ENCODE measurements at places on chromosomes 3 and 15.
A peak's percentile ranks its signal among the peaks of the same experiment; 100 is the strongest.

- DNase-seq = no peak
Measured at GRCh38 chr3:130823241-130823884, 70.5 kb upstream of the ATP2C1 start.

GRCh38 chr3:149655826-149656574 lies 1.8 kb downstream of the WWTR1 start:
- no peak for DNase-seq

DNA sequence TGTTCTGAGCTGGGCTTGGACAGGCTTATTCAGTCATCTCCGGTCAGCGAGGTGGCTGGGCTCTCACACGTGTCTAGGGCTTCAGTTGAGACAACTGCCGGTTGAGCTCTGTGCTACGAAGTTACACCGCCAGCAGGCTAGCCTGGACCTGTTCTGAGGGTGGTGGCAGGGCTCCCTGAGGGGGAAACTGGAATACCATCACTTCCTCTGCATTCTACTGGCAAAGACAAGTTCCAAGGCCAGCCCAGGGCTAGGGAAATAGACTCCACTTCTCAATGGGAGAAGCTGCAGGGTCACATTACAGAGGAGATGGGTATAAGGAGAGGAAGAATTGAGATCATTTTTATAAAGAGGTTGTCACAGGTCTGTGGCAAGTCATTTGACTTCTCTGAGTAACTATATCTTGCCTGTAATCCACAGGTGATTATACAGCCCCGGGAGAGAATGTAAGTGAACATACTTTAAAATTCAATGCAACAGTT lies 106.8 kb upstream of the IL12A start:
- DNase-seq = no peak

DNA sequence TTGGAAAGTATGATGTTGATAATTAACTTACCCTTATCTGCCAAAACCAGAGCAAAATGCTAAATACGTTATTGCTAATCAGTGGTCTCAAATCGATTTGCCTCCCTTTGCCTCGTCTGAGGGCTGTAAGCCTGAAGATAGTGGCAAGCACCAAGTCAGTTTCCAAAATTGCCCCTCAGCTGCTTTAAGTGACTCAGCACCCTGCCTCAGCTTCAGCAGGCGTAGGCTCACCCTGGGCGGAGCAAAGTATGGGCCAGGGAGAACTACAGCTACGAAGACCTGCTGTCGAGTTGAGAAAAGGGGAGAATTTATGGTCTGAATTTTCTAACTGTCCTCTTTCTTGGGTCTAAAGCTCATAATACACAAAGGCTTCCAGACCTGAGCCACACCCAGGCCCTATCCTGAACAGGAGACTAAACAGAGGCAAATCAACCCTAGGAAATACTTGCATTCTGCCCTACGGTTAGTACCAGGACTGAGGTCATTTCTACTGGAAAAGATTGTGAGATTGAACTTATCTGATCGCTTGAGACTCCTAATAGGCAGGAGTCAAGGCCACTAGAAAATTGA lies 59.7 kb downstream of the DCUN1D1 start:
- no peak for DNase-seq

GRCh38 chr15:58257776-58258325 lies 119.7 kb downstream of the AQP9 start:
- no peak for DNase-seq

DNA sequence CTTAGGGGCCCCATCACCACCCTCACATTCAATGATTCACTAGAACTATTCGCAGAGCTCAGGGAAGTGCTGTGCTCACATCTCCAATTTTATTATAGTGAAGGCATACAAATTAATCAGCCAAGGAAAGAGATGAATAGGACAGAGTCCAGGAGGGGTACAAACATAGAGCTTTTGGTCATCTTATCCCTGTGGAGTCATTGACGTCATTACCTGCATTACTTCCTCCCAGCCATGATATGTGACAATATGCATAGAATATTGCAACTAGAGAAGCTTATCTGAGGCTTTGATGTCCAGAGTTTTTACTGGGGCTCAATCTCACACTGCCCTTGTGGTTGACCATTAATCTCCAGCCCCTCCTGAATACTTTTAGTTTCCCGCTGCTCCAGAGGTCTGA lies 1.5 kb downstream of the IQCH start:
- no peak for DNase-seq

DNA sequence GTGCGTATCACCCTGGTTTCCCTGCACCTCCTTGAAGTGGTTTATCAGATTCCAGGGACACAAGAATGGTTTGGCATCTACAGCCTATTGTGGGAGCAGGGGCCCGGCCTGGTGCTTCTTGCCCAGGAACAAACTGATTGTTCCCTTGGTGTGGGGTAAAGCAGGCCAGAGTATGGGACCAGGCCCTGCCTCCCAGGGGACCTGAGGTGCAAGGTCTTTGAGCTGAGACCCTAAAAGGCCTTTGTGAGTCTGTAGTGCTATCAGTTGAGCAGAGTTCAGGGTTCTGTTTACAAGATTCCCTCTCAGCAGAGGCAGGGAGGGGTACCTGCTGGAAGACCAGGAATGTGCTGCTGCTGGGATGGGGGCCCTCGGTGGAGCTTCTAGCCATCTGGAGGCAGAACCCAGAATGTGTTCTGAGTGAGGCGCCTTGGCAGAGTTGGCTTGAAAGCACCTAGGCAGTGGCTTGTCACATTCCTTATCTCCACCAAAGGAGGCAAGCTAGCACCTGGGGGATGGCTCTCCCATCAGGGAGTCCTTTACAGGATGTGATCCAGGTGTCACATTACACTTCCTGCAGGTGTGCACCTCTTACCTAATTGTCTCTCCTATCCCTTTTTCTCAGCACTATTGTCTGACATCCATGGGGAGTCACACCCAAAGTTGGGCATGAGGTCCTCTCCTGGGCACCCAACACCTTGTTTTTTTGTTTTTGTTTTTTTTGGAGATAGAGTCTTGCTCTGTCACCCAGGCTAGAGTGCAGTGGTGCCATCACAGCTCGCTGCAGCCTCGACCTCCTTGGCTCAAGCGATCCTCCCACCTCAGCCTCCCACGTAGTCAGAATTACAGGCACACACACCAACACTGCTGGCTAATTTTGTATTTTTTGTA lies 13.1 kb downstream of the FLNB start:
- no peak for DNase-seq

DNA sequence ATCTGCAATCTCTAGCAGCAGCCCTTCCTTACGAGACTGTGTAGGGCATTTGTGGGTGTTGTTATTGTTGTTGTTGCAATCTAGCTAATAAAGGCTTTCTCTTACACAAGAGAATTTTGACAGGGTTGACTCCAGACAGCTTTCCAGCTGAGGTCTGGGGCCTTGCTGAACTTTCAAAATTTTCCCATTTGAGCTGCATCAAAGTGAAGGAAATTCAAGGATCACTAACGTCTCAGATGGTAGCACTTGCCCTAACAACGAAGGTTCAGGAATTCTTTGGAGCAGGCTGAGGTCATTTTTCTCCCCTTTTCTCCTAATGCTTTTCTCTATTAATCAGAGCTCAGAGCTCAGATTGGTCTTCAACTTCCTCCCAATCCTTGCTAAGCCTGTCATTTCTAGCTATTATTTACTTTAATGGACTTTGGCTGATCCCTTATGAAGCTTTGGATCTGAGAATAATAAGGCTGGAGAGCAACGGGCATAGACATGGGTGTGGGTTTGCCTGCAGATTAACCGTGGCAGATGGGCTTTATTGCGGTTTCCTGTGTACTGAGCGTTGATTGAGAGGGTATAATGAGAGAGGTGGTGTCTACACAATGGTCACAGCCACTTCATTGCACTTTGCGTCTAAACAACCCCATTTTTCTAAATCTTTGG lies 614.0 kb upstream of the AGTR1 start:
- DNase-seq = no peak

GRCh38 chr3:102006812-102007485 lies 157.6 kb downstream of the NFKBIZ start:
- DNase-seq = peak; percentile 51

DNA sequence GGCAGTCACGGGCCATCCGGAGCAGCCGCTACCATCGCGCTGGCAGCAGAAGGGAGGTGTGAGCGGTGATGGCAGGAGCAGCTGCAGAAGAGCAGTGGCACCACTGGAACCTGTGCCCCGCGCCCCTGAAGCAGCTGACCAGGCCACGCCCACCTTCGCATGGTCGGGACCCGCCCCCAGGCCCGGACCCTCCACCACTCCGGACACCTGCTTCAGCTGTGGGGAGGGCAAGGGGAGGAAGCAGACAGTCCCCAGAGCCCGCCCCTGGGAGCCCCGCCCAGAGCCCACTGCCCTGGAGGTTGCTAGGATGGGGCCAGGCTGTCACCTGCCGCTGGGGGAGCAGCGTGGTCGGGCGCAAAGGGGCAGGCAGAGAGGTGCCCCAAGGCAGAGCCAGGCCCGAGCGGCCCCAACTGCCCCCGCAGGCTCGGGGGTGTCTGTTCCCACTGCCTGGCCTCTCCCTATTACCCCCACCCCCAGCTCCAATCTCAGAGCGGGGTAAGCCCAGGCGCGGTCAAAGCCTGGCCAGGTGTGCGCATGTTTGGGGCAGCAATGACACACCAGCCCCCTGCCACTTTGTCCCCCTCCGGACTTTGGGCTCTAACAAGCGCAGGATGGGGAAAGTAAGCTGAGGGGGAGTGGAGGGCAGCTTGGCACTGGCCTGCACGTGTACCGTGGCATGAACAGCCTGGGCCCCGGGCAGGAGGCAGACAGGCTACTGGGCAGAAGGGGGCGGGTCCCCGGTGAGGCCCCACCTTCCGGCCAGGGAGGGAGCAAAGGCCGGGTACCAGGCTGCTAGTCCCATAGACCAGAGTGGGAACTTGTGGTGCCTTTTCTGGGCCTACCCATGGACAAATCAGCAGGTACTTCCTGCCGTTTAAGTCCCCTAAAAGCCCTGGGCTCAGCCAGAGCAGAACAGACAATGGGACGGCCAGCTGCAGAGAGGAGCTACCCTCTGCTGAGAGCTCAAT lies 8.7 kb downstream of the SPCS1 start:
- no peak for DNase-seq

Measured in ACHN (cell line).